ENCODE measurements at places on chromosomes 7 and 10. TPM values are rescaled to one million over a fixed set of nuclear protein-coding genes. Genes with fewer than 3 reads are reported as not detected.

PNLIPRP1 gene
- not detected for total RNA-seq

STEAP1B gene
- total RNA-seq, result 0.63 TPM

PMPCB gene
- 78.1 TPM for total RNA-seq

STOX1 gene
- total RNA-seq, result 0.33 TPM

TMEM176A gene
- total RNA-seq, result 18.5 TPM

ARMC10 gene
- 22.6 TPM for total RNA-seq

GTPBP4 gene
- total RNA-seq, result 33.8 TPM

AKR1E2 gene
- total RNA-seq, result 5.9 TPM

CC2D2B gene
- total RNA-seq, result 0.30 TPM

FZD1 gene
- 14.1 TPM for total RNA-seq

GRID2IP gene
- total RNA-seq, result not detected

DNAJC12 gene
- 6.1 TPM for total RNA-seq

SPDYE16 gene
- 0.22 TPM for total RNA-seq

LMOD2 gene
- 888 TPM for total RNA-seq

PTF1A gene
- not detected for total RNA-seq

NPY4R2 gene
- not detected for total RNA-seq

SLC25A28 gene
- 41.2 TPM for total RNA-seq

- no peak for DNase-seq
Observed at GRCh38 chr7:95264363-95264891, 59.9 kb downstream of the PON1 start.

GRCh38 chr10:71307469-71308085 lies 11.5 kb upstream of the SLC29A3 start:
- DNase-seq, result no peak

GRCh38 chr7:55567571-55567970 lies 4.7 kb downstream of the VOPP1 start:
- no peak for DNase-seq

- DNase-seq, result no peak
Observed at GRCh38 chr7:49324707-49325106, 400.4 kb downstream of the CDC14C start.

- no peak for DNase-seq
Observed at GRCh38 chr7:9231630-9232121, 798.3 kb downstream of the NXPH1 start.

DNA sequence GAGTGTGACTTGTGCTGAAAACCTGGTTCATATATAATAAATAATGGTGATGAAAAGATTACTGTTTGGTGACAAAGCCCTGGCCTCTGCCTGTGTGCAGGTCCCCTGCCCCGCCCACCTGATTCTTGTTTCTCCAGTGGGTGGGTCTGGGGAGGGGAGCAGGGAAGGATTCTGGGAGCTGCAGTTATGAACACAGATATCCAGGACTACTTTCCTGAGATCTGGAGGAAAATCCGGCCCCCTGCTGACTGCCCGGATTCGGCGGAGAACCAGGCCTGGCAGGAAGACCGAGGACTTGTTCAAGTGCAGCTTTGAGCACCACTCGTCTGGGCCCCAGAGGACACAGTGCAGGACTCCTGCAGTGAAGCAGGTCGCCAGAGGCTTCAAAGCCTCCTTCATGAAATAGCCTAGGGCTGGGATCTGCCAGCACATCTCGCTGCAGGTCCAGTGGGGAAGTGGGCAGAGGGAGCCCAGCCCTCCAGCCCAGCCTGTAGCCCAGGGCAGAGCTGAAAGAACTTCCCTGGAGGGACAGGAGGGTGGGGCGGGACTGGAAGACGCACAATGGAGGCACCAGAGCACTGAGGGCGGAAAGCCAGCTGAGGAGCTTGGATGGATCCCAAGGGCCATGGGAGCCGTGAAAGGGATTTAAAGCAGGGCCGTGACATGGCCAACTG lies 7.0 kb downstream of the ATP6V0E2 start:
- peak; percentile 79 for DNase-seq

GRCh38 chr7:82675396-82675795 lies 231.8 kb upstream of the CACNA2D1 start:
- DNase-seq, result no peak

DNA sequence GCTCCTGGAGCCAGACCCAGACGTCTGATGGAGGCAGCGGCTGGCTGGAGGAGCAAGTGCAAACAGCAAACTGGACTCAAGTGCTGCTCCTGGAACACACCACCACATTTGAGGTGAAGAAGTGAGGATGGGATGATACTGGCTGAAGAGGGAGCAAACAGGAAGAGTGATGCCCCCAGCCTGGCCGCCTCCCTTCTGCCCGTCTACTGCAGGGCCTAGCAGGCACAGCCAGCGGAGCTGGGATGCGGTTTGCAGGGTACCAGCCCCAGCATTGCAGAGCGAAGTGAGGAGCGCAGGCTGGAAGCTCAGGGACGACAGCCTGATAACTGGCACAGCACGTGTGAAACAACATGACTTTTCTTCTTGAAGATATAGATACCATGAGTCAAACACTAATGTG lies 111.8 kb upstream of the ZNF32 start:
- no peak for DNase-seq

DNA sequence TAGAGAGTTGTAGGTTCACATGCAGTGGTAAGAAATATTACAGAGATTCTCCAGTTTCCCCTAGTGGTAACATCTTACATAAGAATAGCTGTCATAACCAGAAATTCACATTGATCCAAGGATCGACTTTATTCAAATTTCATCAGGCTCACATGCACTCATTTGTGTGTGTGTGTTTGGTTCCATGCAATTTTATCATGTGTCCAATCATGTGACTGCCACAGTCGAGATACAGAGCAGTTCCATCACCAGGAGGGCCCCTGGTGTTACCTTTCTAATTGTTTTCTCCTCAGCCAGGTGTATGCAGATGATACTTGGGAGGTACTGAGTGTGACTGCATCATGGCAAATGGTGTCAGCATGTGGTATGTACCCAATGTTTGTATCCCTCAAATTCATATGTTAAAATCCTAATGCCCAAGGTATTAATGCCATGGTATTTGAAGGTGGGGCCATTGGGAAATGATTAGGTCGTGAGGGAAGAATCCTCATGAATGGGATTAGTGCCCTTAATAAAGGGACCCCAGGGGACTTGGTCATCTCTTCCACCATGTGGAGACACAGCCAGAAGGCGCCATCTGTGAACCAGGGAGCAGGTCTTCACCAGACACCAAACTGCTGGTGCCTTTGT lies 126.3 kb downstream of the CXCL12 start:
- no peak for DNase-seq

- DNase-seq, result no peak
Observed at GRCh38 chr10:1189166-1190051, 133.2 kb downstream of the WDR37 start.

- no peak for DNase-seq
Observed at GRCh38 chr10:127888521-127889312, 4.0 kb downstream of the CLRN3 start.

DNA sequence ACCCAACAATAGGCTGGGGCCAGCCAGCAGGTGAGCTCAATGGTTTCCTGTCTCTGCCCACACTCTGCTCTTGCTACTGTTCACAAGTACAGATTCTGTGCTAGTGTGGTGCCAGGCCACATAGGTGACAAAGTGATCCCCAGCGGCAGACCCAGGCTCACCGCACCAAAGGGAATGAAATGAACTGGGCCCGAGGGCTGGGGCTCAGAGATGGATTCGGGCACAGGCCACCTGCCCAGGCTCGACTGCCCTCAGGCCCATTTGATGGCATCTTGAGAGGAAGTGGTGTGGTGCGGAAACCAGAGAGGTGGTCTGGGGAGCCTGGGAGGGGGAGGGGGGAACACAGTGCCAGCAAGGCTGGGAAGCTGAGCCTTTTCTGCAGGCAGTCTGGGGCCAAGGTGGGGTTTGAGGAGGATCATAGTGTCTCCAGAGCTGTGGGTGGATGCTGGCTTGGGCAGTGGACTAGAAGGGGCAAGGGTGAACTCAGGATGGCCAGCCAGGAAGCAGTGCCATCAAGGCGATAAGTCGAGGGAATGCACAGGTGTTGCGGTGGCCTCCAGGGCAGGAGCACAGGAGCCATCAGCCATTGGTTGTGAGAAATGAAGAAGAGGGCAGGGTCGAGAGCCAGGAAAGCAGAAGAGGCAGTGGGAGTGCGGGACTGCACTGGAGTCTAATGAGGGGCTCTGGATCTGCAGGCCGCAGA lies 85.2 kb downstream of the ARHGAP22 start:
- no peak for DNase-seq

DNA sequence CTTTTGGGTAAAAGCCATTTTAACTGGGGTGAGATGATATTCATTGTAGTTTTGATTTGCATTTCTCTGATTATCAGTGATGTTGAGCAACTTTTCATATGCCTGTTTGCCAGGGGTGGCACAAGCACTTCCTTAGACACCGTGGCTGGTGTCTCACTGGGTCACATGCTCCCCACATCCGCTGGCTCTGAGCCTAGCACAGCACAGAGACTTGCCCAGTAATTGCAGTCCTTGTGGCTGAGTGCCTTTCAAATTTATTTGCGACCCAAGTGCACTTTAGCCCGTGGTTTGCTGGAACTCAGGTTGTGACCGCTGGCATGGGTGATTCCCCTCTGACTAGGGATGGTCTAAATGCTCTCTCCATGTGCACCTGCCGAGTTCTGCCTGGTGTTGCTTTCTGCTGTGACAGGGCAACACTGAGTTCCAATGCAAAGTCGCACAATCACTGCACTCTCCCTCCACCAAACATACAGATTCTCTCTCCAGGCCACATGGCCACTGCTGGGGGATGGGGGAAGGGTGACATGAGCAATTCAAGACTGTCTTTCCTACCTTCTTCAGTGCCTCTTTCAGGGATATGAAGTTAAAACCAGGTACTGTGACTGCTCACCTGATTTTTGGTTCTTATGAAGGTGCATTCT lies 66.5 kb downstream of the ZNF277 start:
- DNase-seq, result no peak

DNA sequence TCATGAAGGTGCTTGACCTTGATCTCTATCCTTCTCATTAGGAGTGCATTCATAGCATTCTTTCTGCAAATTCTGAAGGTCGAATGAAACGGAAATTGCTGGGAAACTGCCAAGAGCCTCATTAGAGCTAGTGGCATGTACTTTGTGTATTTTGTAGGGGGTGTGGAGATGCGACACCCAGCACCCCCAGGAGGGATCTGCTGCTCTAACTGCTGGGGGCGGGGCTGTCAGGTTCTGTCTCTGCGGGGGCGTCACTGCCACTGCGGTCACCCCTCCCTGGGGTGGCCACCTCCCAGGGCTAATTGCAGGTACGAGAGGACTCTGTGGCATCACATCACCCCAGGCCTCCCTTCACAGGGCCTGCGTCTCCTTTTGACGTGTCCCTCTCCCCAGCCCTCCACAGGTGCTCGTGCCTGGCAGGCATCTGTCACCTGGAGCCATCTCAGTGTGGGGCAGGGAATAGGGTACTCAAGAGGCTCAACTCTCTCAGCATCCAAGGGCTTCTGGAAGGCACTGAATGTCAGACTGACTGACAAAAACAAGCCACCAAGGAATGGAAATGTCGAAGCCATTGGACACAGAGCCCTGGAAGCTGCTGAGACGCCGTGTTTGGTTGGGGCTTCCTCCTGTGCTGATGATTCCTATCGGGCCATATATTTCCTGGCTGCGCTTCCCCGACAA lies 151.1 kb downstream of the ACTR3B start:
- no peak for DNase-seq

GRCh38 chr7:79008786-79009185 lies 444.7 kb downstream of the MAGI2 start:
- DNase-seq, result no peak

GRCh38 chr10:52933748-52934147 lies 161.2 kb upstream of the MBL2 start:
- no peak for DNase-seq

DNA sequence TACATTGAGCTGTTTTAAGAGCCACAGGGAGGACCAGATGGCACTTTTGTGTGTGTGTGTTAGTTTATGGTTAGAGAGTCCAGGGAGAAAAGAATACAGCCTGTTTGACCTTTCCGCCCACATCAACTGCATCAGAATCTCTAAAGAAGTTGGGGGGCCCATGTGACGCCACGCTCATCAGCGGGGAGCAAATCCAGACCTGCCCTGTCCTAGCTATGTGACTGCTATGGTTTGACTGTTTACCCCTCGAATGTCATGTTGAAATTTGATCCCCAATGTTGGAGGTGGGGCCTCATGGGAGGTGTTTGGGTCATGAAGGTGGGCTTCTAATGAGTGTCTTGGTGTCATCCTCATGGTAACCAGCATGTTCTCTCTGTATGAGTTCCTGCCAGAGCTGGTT lies 128.0 kb downstream of the ADRA2A start:
- no peak for DNase-seq

GRCh38 chr7:134034652-134035051 lies 92.5 kb upstream of the LRGUK start:
- no peak for DNase-seq

GRCh38 chr10:9643782-9644181 lies 1373.9 kb upstream of the CELF2 start:
- no peak for DNase-seq

GRCh38 chr7:147304376-147304775 lies 1187.8 kb downstream of the CNTNAP2 start:
- DNase-seq, result no peak

GRCh38 chr7:64035388-64035787 lies 9.8 kb upstream of the ZNF727 start:
- DNase-seq, result no peak

DNA sequence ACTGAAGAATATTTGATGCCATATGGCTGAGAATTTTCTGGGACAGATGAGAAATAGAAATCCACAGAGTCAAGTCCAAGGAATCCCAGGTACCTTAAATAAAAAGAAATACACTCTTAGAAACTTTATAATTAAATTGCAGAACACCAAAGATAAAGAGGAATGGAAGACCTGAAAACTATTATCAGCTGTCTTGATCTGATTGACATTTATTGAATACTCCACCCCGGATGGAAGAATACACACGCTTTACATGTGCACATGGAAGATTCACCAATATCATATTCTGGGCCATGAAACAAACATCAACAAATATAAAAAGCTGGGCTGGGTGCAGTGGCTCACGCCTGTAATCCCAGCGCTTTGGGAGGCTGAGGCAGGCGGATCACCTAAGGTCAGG lies 81.6 kb downstream of the EXOC6 start:
- no peak for DNase-seq

- no peak for DNase-seq
Observed at GRCh38 chr10:43390759-43391158, 18.2 kb downstream of the HNRNPF start.

DNA sequence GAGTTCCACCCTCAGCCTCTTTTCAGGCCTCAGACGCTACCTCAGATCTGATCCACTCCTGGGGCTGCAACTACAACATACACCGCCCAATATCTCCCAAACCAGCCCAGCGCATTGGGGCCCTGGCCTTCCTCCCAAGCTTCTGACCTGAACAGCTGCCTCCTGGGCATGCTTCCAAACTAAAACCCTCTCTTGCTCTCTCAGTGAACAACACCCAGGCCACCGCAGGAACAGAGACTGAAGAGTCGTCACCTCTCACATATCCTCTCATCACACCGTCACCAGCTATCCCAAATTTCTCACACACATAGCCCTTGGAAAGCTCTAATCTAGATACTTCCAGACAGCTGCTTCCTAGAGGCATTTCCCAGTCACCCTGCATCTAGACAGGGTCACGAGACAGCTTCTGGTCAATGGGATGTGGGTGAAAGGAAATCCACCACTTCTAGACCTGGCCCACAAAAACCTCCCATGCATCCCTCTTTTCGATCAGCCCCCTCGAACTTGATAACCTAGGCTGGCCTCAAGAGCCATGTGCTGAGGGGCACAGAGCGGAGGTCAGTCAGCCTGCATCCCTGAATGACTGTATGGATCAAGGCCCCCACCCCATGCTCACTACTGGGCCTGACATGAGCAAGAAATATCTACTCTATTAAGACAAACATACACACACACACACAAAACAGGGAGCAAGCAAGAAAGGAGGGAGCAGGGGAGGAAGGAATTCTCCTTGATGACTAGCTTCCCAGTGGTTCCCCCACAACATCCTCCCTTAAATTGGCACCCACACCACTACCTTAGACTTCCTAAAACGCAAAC lies 1.8 kb downstream of the PARP12 start:
- peak; percentile 69 for DNase-seq

GRCh38 chr7:66193146-66193725 lies 11.9 kb upstream of the TPST1 start:
- no peak for DNase-seq

Data from left ventricle myocardium inferior (tissue), 1 donor.